ENCODE measurements at places on chromosomes 16 and 17.

DNA sequence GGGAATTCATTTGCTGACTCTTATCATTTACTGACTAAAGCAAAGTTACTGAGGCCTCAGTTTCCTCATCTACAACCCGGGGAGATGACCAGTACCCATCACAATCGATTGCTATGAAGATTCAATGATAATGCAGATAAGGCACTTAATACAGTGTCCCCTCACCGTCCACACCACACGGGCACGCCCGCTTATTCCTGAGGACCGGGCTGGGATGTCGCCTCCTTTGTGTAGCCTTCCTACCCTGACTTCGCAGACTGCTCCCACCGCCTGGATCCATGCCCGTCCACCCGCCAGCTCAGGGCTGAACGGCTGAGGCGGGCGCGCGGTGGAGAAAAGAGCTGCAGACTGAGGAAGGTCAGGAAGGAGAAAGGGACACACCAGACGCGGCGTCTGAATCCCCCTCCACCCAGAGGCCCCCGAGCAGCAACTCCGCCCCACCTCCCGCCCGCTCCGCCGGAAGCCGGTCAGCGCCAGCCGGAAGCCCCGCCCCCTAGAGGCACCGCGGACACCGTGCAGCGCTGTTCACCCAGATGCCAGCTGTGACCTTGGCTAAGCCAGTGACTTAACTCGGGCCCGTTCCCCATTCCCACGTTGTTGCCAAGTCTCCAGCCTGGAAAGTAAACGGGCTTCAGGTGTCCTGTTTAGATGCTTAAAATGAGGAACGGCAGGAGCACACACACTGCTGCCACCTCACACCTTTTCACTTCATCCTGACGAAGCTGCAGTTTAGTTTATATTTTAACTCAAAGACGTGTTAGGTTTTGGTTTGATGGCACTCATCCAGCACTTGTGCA is at the start of gene KRABD2:
Gene KRABD2, minus strand, starts transcription at position 434 of the 797 bp plus-strand sequence.
- DNase-seq, result no peak

GRCh38 chr16:58336332-58337089 is 41.7 kb upstream of the PRSS54 start:
- peak; percentile 13 for DNase-seq

DNA sequence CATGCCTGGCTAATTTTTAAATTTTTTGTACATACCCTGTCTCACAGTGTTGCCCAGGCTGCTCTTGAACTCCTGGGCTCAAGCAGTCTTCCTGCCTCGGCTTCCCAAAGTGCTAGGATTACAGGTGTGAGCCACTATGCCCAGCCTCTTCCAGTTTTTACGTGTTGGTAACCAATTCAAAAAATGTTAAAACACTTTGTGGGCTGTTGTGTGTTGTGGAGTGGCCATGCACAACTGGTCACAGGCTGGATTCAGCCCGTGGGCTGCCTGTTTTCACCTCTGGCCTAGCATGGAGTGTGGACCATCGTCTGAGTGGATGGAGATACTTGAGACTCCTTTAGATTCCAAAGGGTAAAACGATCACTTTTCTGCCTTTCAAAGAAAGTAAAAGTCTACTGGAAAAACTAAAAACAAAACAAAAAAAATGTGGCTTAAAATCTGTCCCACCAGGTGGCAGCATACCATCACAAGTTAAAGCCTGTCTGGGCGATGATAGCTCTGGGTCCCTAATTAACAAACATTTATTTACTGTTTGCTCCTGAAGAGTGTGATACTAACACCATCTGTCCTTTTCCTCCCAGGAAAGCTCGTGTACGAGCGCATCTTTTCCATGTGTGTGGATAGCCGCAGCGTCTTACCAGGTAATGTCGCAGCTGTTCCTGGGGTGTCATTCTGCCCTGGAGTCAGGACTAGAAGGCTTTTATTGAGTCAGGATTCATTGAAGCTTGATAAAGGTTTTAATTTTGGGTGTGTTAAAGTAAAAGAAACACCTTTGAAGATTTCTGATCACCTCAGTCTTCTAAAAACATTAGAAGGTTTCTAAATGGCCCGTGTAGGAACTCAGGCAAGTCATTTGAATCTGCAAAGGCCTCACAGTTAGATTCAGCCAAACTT is 45.8 kb downstream of the VPS35L start:
- no peak for DNase-seq

DNA sequence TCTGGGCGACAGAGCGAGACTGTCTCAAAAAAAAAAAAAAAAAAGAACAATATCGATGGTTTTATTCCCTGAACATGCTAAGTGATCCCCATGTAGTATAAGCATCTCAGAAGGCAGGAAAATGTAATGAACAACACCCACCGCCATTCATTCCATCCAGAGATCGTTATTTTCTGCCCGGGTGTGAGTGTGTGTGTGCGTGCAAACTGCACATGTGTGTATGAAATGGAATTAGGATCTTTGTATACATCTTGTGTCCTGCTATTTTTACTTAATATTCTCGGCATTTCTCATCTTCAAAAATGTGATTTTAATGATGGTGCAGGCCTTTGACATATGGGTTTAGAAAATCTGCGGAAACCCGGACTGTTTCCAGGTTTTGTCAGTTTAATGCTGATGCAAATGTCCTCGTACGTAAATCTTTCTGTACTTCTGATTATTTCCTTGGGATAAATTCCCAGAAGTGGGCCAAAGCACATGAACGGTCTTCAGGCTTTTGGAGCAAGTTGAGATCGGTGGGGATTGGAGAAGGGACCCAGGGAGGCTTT is 254.8 kb downstream of the SEC14L1 start:
- no peak for DNase-seq

GRCh38 chr17:50046179-50046578 is 9.7 kb upstream of the ITGA3 start:
- no peak for DNase-seq

DNA sequence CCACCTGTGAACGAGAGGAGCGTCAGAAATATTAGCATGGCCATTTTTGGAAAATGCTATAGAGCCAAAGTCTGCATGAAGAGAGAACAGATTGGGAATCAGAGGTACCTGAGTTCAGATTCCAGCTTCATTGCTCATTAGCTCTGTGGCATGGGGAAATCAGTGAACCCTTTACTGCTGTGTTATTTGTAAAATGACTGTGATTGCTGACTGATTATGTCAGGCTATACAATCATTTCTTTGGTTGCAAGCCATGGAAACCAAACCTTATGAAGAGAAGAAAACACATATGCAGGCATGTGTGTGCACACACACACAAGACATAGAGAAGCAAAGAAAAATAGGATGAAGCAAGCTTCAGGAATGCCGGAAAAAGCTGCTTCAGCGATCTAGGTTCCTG is 101.4 kb upstream of the HSBP1 start:
- no peak for DNase-seq

GRCh38 chr16:83356266-83356665 is 451.5 kb upstream of the HSBP1 start:
- DNase-seq, result no peak

DNA sequence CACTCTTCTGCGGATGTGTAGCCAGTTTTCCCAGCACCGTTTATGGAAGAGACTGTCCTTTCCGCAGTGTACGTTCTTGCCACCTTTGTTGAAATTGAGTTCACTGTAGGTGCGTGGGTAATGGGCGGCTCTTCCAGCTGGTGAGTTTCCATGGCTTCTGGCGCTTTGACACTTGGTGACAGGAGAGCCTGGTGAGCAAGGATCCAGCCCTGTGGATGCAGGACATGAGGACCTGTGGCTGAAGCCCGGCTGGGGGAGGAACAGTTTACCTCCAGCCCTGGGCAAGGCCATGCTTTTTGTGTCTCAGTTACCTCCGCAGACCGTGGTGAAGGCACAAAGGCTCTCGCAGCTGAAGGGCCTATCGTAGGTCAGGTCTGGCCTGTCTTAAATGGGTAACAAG is 166.5 kb downstream of the LAT start:
- no peak for DNase-seq

- DNase-seq, result no peak
Observed at GRCh38 chr17:40474419-40475002, 26.9 kb downstream of the TNS4 start.

DNA sequence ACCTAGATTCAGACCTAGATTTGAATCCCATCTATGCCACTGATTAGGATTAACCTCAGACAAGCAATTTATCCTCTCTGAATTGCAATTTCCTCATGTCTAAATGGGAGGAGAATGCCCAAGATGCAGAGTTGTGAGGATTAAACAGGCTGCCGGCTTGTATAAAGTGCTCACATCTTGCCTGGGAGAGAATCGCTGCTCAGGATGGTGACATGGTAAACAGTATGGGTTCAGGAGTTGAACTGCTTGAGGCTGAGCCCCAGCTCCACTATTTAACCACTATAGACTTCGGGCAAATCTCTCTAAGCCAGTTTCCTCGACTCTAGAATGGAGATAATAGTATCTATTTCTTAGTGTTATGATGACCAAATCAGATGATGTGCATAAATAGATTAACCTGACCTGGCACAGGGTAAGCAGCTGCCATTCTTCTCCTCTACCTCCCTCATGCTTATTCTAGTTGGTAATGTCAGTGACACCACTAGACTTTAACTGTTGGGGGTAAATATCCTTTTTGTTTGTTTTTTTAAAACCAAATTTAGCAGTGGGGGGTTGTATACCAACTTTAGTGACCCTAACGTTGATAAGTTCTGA is 732 bp upstream of the RPL27 start:
- DNase-seq, result no peak

DNA sequence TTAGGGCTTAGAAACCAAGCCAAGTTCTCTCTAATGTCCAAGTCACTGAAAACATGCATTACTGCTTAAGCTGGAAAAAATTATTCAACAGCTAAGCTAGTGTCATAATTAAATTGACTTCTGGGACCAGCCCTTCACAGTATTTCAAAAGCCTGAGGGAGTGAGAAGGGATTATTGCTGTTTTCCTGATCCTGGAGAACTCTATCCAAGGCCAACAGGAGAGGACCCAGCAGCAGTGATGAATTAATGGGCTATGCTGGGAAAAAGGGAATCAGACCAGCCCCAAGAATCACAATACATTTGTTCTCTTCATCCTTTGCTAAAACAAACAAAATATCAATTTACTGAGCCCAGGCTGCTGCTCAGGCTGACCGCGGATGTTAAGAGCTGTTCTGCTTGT is 34.5 kb upstream of the CLEC3A start:
- no peak for DNase-seq

GRCh38 chr17:70888324-70888723 is 719.0 kb downstream of the KCNJ2 start:
- DNase-seq, result no peak

DNA sequence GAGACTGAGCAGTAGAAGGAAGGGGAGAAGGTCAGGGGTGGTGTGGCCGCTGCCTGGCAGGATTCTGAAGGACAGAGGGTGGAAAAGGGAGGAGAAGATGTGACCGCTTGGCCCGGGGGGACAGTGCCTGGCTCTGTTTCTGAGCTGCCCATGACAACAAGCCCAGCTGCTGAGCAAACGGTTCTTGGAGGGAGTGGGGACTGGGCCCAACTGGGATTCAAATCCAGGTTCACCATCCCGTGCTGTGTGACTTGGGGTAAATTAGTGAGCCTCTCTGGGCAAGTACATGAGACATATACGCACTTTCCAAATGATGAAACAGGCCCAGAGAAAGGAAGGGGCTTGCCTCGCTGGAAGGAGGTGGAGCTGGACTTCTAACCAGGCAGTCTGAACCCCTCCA is 23.3 kb downstream of the SEC14L5 start:
- no peak for DNase-seq

GRCh38 chr17:50524838-50525237 is 7.7 kb upstream of the EPN3 start:
- DNase-seq, result no peak

DNA sequence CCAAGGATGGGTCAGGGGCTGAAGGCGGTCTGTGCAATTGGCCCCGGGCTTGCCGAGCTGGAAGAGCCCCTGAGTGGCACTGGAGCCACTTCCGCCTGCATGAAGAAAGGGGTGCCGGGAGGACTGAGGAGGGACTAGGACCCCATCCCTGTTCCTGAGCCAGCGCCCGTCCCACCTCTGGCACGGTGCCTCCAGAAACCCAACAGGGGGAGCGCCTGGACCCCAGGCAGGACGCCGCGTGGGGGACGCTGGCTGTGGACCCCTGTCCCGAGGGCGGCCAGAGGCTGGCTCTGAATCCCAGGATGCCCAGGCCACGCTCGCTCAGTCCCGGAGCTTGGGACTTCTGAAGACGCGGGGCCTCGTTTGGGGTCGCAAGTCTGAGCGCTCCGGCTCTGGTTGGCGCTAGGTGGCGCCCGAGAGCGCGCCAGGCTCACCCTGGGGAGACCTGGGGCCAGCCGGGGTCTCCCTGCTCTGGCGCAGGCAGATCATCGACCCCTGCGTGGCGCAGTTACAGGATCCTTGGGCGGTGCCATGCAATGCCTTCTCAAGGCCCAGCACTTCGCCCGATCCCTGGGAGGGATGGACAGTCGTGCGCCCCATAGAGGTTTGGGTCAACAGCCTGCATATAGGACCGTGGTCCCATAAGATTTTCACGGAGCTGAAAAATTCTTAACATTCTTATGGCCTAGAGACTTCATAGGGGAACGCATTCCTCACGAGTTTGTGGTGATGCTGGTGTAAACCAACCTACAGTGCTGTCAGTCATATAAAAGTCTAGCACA is 58.5 kb upstream of the CREBBP start:
- DNase-seq, result no peak

DNA sequence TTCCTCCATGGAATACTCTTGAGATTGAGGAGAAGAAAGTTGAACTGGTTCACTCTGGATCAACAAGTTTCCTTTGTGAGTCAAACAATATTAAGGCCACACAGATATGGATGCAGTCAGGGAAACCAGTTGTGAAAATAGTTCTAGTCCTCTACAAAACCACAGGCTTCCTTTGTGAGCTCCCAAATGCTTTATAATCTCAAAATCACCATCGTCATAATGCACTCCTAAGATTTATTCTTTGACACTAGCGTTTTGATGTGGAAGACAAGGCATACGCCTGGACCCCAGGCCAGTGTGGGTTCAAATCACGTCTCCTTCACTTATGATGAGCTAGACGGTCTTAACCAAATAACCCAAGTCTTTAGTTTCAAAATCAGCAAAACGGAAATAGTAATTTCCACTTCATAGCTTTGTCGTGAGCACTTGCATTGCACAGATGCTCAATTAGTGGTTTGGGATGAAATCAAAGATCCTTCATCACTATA is 142.6 kb downstream of the STX8 start:
- DNase-seq, result no peak

GRCh38 chr16:11640987-11641817 is 27.1 kb upstream of the SNN start:
- DNase-seq, result no peak

- DNase-seq, result no peak
Observed at GRCh38 chr16:47946092-47946491, 209.7 kb downstream of the ABCC12 start.

GRCh38 chr16:80027007-80027965 is 426.7 kb upstream of the MAF start:
- no peak for DNase-seq

All from SIG-M5 (cell line).